Thyroid gland (tissue), 4 donors: ENCODE measurements at places on chromosomes 6 and 20. TPM values are rescaled to one million over a fixed set of nuclear protein-coding genes. Genes with fewer than 3 reads are reported as not detected.

The DPPA5 gene
- total RNA-seq: not detected

The FAM184A gene
- total RNA-seq: 23.2 TPM

The HIVEP1 gene
- total RNA-seq: 17.4 TPM

The CYP24A1 gene
- not detected for total RNA-seq

The LAMP5 gene
- 1.1 TPM for total RNA-seq

The LGSN gene
- total RNA-seq: not detected

The MUC22 gene
- total RNA-seq: not detected

The GNMT gene
- 2.2 TPM for total RNA-seq

The TINAG gene
- not detected for total RNA-seq

DNA sequence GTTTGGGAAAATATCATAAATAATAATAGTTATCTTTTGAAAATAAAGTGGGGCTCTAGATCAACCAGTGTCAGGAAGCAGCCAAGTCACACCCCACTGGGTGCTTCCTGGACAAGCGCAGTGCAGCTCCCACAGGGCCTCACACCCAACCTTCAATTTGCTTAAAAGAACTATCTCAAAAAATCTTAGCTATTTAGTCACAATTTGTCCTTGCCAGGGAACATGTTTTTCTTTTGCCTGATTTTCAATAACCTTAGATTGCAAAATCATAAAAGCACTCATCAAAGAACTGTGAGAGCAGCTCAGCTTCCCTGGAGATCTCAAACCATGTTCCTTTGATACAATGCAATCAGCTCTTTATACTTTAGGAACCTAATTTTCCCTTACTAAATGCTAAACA, 1.6 kb upstream of the NCOA7 start:
- no peaks in the 10 kb centered on the region for H3K36me3 ChIP-seq
- H3K27me3 ChIP-seq: no peaks in the 10 kb centered on the region
- peak; percentile 36 for DNase-seq
- H3K27ac ChIP-seq: peak overlapping the region; percentile 99
- peaks cover 8% of the 10 kb centered on the region for H3K4me1 ChIP-seq
- no peak overlapping the region for H3K4me3 ChIP-seq

GRCh38 chr6:67201563-67201962, 1433.5 kb upstream of the ADGRB3 start:
- H3K27ac ChIP-seq: no peak overlapping the region
- no peak for DNase-seq
- no peaks in the 10 kb centered on the region for H3K27me3 ChIP-seq
- H3K4me3 ChIP-seq: no peak overlapping the region

DNA sequence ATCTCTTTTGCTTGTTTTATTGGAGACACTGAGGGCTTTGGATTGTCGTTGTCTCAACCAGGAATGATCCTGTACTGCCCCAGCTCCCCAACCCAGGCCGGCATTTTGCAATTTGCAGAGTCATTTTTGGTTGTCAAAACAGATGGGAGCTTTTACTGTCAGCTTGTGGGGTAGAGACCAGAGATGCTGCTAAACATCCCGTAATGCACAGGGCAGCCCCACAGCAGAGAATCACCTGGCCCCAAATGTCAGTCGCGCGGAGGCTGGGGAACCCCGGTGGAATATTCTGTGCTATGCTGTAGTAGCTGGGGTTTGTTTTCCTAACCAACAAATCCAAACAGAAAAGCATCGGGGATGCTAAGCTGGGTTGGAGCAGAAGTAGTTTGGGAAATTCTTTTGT, 99.7 kb downstream of the TSHZ2 start:
- H3K27me3 ChIP-seq: no peaks in the 10 kb centered on the region
- DNase-seq: no peak
- no peaks in the 10 kb centered on the region for H3K4me1 ChIP-seq
- no peak overlapping the region for H3K4me3 ChIP-seq
- H3K27ac ChIP-seq: no peak overlapping the region

- no peaks in the 10 kb centered on the region for H3K27me3 ChIP-seq
- H3K4me1 ChIP-seq: peaks cover 5% of the 10 kb centered on the region
- H3K36me3 ChIP-seq: no peaks in the 10 kb centered on the region
- H3K27ac ChIP-seq: no peak overlapping the region
Observed at GRCh38 chr20:18754653-18755045, 58.9 kb upstream of the SCP2D1 start.

GRCh38 chr6:131040866-131041265, 22.2 kb downstream of the EPB41L2 start:
- no peak overlapping the region for H3K4me3 ChIP-seq
- DNase-seq: no peak
- H3K36me3 ChIP-seq: no peaks in the 10 kb centered on the region
- no peaks in the 10 kb centered on the region for H3K4me1 ChIP-seq
- H3K27me3 ChIP-seq: no peaks in the 10 kb centered on the region

GRCh38 chr6:132736239-132736638, 21.5 kb downstream of the VNN2 start:
- H3K4me3 ChIP-seq: no peak overlapping the region
- H3K4me1 ChIP-seq: no peaks in the 10 kb centered on the region
- H3K36me3 ChIP-seq: no peaks in the 10 kb centered on the region
- DNase-seq: no peak
- H3K27ac ChIP-seq: no peak overlapping the region

DNA sequence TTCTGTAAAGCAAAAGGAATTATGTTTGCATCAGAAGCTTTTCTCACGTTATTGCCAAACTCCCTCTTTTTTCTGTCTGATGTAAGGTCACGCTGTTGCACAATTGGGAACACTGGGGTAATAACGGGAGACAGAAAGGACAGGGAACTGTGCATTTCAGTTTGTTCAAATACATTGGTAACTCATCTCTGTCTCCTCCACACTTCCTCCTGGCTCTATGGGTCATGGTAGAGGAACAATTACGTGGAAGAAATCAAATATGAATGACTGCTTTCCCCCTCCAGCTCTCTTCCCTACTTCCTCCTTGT, 132.2 kb upstream of the TNFAIP3 start:
- H3K4me1 ChIP-seq: peaks cover 18% of the 10 kb centered on the region
- no peaks in the 10 kb centered on the region for H3K36me3 ChIP-seq
- H3K27ac ChIP-seq: no peak overlapping the region

DNA sequence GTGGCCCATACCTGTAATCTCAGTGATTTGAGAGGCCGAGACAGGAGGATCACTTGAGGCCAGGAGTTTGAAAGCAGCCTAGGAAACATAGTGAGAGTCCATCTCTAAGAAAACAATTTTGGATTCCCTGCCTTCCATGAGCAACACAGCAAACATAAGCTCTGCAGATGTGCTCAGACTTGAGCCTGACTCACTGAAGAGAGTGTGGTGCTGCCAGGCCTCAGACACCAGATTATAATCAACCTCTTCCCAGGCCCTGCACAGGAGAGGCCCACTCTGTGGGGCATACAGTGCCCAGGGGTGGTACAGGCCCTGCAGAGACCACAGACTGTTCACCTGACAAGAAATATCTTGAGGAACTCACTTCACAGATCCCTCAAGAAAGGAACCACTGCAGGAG, 19.9 kb downstream of the HLA-DPB1 start:
- H3K4me3 ChIP-seq: no peak overlapping the region
- no peak for DNase-seq
- no peak overlapping the region for H3K27ac ChIP-seq
- H3K4me1 ChIP-seq: no peaks in the 10 kb centered on the region
- no peaks in the 10 kb centered on the region for H3K36me3 ChIP-seq
- H3K27me3 ChIP-seq: no peaks in the 10 kb centered on the region

DNA sequence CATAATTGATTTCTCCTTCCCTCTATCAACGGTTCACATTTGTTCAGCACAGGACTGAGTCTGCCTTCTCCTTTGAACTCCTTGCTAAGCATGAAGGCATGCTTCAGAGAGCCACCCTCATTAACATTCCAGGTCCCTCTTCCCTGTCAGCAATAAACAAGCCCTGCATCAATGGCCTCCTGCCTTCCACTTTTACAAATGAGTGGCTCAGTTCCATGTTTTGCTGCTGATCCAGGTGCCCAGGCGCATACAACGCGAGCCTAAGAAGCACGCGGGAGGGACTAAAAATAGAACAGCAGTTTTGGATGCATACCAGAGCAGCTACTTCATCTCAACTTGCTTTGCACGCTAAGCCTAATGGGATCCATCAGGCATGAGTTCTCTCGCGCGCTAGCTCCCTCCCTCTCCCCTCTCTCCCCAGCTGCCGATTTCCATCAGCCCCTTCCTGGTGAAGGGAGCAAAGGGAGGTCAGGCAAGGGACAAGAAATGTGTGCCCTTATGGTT, 53.4 kb downstream of the TRAF3IP2 start:
- H3K4me3 ChIP-seq: no peak overlapping the region
- no peaks in the 10 kb centered on the region for H3K36me3 ChIP-seq
- peak overlapping the region; percentile 92 for H3K27ac ChIP-seq
- peak; percentile 90 for DNase-seq
- peaks cover 58% of the 10 kb centered on the region for H3K4me1 ChIP-seq

GRCh38 chr6:15399641-15400470, 154.0 kb downstream of the JARID2 start:
- peak; percentile 85 for DNase-seq
- no peaks in the 10 kb centered on the region for H3K36me3 ChIP-seq
- H3K27ac ChIP-seq: no peak overlapping the region
- H3K27me3 ChIP-seq: no peaks in the 10 kb centered on the region

DNA sequence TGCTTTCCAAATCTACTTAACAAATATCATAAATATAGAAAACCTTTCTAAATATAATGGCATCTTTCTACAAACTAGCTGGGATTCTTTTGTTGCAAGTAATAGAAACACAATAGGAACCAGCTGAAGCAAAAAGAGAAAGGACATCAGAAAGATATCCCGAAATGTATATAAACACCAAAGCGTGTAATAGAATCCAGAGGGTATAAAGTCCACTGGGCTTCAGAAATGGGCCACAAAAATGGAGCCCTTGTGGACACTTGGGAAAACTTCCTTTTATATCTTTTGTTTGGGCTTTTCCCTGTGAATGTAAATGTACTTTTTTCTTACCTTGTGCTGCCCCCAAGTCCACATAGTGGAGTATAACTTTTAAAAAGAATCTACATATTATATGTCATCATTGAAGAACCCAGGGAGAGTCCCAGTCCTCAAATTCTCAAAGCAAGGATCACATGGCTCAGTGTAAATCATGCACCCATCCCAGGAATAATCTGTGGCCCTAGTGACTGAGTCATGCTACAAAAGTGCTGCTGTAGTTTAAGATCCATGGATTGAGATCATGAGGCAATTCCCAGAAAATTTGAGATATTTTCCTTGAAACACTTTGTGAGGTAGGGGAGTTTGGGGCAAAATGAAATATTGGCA, 457.0 kb downstream of the EPM2A start:
- no peaks in the 10 kb centered on the region for H3K4me1 ChIP-seq
- no peak for DNase-seq
- H3K27ac ChIP-seq: no peak overlapping the region
- H3K4me3 ChIP-seq: no peak overlapping the region
- H3K27me3 ChIP-seq: no peaks in the 10 kb centered on the region

DNA sequence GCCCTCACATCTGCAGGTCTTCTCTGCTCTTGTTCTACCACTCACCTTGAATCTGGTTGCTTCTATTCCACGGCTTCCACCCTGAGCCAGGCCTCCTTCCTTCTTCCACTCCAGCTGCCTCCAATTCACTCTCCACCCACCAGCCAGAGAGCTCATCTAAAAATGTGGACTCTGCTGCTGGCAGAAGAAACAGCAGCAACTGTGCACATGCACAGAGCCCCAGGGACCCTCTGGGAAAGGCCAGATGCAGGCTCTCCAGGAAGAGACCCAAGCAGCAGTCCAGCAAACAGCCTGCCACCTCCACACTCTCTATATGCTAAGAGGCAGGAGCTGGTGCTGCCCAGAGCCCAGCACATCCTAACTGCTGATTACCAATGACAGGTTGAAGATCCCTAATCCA, 162.6 kb upstream of the TOP1 start:
- DNase-seq: no peak
- no peaks in the 10 kb centered on the region for H3K36me3 ChIP-seq
- no peak overlapping the region for H3K27ac ChIP-seq
- H3K4me1 ChIP-seq: peaks cover 4% of the 10 kb centered on the region
- no peaks in the 10 kb centered on the region for H3K27me3 ChIP-seq

- no peak for DNase-seq
- no peaks in the 10 kb centered on the region for H3K27me3 ChIP-seq
- H3K36me3 ChIP-seq: no peaks in the 10 kb centered on the region
- no peaks in the 10 kb centered on the region for H3K4me1 ChIP-seq
Observed at GRCh38 chr6:35876902-35877301, 44.0 kb downstream of the SRPK1 start.

DNA sequence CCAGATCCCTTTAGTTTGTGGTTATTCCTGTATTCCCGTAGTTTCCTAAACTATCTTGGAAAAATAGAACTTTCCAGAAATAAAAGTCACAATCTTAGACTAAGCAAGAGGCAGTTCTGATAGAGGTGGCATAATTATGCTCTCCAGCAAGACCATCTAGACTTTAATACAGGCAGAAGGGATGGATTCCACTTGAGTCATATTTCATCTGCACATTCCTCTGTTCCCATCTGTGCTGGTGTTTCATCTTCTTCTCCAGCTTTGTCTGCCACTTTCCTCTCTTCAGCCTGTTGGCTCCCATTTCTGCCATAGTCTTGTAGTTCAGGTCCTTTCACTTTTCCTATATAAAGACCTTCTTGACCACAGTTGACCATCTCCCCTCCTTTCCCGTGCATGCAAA, 102.9 kb downstream of the SOBP start:
- no peaks in the 10 kb centered on the region for H3K27me3 ChIP-seq
- H3K4me1 ChIP-seq: no peaks in the 10 kb centered on the region
- H3K36me3 ChIP-seq: no peaks in the 10 kb centered on the region
- no peak overlapping the region for H3K27ac ChIP-seq

GRCh38 chr6:39602601-39603519, 122.3 kb downstream of the KIF6 start:
- no peak overlapping the region for H3K27ac ChIP-seq
- peak; percentile 53 for DNase-seq
- H3K27me3 ChIP-seq: no peaks in the 10 kb centered on the region
- H3K4me3 ChIP-seq: no peak overlapping the region
- no peaks in the 10 kb centered on the region for H3K36me3 ChIP-seq

GRCh38 chr6:167150941-167151549, 6.7 kb downstream of the GPR31 start:
- DNase-seq: no peak
- no peaks in the 10 kb centered on the region for H3K4me1 ChIP-seq
- H3K27ac ChIP-seq: no peak overlapping the region

DNA sequence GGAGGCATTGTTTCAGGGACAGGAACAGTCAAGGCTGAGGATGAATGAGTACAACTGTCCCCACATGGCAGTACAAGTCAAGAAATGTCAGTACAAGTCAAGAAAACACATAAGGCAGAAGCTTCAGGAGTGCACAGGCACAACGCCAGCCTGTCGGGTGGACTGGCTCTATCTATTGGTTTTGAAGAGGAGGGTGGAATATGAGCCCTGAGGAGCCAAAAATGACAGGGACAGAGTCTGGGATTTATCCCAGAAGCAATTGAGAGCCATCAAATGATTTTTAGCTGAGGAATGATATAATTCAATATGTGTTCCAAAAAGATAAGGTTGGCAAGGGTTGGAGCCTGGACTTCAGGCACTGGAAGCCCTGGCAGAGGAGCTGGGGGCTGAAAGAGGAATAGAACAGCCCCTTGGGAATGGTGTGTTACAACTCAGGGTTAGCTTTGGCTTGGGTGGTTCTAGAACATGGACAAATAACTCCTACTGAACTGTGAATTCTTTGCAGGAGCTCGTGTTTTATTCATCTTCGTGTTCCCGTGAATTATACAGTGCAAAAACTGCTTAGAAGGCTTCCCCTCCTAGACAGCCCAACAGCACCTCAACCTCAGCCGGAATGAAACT, 425.7 kb upstream of the ARID1B start:
- no peak overlapping the region for H3K27ac ChIP-seq
- no peak for DNase-seq
- H3K36me3 ChIP-seq: no peaks in the 10 kb centered on the region
- no peaks in the 10 kb centered on the region for H3K27me3 ChIP-seq
- H3K4me3 ChIP-seq: no peak overlapping the region
- peaks cover 16% of the 10 kb centered on the region for H3K4me1 ChIP-seq
